Stimulated activated CD8-positive, alpha-beta memory T cell treated with anti-CD3 and anti-CD28 coated beads, Interleukin-4, amount 100 ng/mL, for 1 hour (primary cell): ENCODE measurements at places on chromosomes 5 and 9.

GRCh38 chr9:16619914-16620520 is 250.5 kb downstream of the BNC2 start:
- DNase-seq: no peak

- no peak for DNase-seq
These were observed 58.5 kb downstream of the CSF2 start for GRCh38 chr5:132132138-132132537.

GRCh38 chr5:149865746-149866145 is 78.8 kb downstream of the PDE6A start:
- DNase-seq: no peak

- DNase-seq: no peak
These were observed 206.4 kb downstream of the C9orf50 start for GRCh38 chr9:129414377-129414992.

DNA sequence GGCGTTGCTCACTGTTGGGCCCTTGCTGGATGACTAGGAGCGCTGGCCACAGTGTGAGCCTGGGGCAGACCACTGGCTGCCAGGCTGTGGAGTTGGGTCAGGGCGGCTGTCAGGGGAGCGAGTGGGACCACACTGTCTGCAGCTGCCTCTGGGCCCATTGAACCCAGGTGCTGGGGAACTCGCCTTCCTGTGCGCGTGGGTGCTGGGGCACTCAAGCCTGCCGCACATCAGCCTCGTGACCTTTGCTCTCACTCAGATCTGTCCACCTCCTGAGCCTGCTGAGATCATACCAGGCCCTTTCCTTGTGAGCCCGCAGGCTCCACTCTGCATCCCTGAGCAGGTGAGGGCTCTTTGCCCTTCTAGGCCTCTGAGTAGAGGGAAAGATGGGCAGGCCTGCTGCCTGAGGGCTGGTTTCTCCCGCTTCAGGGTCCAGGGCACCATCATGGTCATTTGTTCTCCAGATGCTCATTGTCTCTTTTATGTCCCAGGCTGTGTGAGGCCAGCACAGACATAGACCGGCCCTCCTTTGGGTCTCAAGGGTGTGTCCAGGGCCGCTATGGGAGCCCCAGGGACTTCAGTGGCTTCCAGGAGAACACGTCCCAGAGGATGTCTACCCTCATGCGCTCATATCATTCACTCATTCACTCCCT is 26.5 kb downstream of the WNK2 start:
- no peak for DNase-seq

GRCh38 chr9:124296094-124296493 is 38.3 kb downstream of the NEK6 start:
- DNase-seq: no peak
